ENCODE measurements at places on chromosomes 7 and 10. TPM values are rescaled to one million over a fixed set of nuclear protein-coding genes. Genes with fewer than 3 reads are reported as not detected.

DNA sequence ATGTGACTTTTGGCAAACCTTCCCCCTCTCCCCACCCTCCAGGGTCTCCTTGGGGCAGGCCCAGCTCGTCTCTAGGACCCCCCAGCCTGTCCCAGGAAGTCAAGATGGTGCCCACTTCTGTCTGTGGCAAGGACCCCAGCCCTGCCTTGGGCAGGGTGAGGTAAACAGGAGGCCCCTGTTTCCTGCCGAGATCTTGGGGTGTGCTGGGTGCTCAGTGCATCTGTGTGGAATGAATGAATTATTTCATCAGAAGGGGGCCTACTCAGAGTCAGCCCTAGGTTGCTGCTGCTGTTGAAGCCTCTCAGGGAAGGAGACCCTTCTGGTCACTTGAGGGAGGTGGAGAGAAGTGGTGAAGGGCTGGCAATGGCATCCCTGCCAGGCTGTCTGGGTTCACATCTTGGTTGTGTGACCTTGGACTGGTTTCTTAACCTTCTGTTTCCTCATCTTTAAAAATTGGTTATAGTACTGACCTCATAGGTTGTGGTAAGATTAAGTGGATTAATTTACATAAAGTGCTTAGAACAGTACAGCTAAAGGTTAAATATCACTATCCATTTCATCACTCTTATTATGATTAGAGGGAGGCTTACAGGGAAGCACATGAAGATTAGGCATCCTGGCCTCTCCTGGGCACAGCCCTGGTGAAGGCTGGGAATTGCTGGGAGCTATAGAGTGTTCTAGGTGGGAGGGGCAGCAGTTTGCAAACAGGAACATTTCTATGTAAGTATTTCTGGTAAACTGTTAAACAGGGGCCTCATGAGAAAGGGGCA is 67.7 kb downstream of the ZMIZ1 start:
- no peaks in the 10 kb centered on the region for H3K36me3 ChIP-seq
- peak overlapping the region; percentile 83 for H3K27ac ChIP-seq
- no peaks in the 10 kb centered on the region for H3K27me3 ChIP-seq
- peaks cover 47% of the 10 kb centered on the region for H3K4me1 ChIP-seq
- no peak for DNase-seq
- no peak overlapping the region for H3K4me3 ChIP-seq

DNA sequence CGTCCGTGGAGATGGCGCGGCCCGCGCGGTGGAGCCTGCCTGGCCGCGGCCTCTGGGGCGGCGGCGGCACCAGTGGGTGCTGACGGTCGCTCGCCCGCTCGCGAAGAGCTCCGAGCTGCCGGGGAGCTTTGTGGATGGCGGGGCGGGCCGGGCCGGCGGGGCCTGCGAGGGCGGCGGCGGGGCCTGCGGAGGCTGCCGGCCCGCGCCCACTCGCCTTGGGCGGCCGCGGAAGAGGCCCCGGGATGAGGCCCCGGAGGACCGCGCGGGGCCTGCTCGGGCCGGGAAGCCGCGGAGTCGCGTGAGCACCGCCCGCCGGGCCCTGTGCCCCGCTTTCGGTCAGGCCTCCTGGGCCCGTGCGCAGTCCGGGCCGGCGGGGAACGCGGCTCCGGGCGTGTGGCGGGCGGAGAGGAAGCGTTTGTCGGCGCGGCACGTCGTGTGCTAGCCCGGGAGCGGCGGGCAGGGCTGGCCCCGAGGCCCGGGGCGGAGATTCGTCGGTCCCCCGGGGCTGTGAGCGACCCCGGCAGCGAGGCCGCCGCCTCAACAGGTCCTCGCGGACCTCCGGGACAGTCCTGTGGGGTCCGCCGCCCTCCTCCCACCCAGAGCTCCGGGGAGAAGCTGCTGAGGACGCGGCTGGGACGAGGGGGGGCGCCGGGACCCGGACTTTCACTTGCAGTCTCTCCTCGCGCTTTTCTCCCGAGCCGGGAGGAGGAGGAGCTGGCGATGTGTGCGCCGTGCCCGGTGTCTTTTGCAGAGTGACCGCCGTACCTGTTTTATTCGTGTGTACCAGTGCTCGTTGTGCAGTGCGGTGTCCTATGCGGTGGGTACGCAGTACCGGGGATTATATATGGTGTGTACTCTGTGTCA is 578 bp downstream of the ZMYND11 start:
- H3K36me3 ChIP-seq, result no peaks in the 10 kb centered on the region
- H3K27me3 ChIP-seq, result no peaks in the 10 kb centered on the region
- H3K4me1 ChIP-seq, result peaks cover 7% of the 10 kb centered on the region

- H3K27me3 ChIP-seq, result no peaks in the 10 kb centered on the region
- no peak for DNase-seq
- H3K4me3 ChIP-seq, result no peak overlapping the region
These were observed 45.9 kb upstream of the PAPSS2 start for GRCh38 chr10:87613751-87614150.

- H3K36me3 ChIP-seq, result no peaks in the 10 kb centered on the region
- no peak for DNase-seq
- no peak overlapping the region for H3K4me3 ChIP-seq
- H3K4me1 ChIP-seq, result no peaks in the 10 kb centered on the region
- H3K27ac ChIP-seq, result no peak overlapping the region
These were observed 19.8 kb upstream of the TBL2 start for GRCh38 chr7:73597978-73598782.

GRCh38 chr7:76423666-76424412 is 911 bp upstream of the ZP3 start:
- H3K4me1 ChIP-seq, result no peaks in the 10 kb centered on the region
- H3K36me3 ChIP-seq, result no peaks in the 10 kb centered on the region

DNA sequence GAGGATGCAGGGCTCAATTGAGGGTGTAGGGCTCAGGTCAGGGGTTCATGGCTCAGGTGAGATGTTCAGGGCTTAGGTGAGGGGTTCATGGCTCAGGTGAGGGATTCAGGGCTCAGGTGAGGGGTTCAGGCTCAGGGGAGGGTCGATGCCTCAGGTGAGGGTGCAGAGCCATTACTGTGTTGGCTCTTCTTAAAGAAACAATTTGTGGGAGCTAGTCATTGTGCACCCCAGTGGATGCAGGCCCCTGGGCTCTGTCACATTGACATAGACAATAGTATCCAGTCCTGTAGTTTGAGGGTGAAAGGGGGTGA is 86.7 kb downstream of the ADCY1 start:
- H3K36me3 ChIP-seq, result no peaks in the 10 kb centered on the region
- H3K4me3 ChIP-seq, result no peak overlapping the region
- no peak overlapping the region for H3K27ac ChIP-seq
- DNase-seq, result no peak
- no peaks in the 10 kb centered on the region for H3K4me1 ChIP-seq

- no peaks in the 10 kb centered on the region for H3K36me3 ChIP-seq
- H3K4me1 ChIP-seq, result peaks cover 54% of the 10 kb centered on the region
- no peak overlapping the region for H3K27ac ChIP-seq
- no peak overlapping the region for H3K4me3 ChIP-seq
- no peaks in the 10 kb centered on the region for H3K27me3 ChIP-seq
These were observed 165.7 kb downstream of the ELMO1 start for GRCh38 chr7:37282927-37283326.

DNA sequence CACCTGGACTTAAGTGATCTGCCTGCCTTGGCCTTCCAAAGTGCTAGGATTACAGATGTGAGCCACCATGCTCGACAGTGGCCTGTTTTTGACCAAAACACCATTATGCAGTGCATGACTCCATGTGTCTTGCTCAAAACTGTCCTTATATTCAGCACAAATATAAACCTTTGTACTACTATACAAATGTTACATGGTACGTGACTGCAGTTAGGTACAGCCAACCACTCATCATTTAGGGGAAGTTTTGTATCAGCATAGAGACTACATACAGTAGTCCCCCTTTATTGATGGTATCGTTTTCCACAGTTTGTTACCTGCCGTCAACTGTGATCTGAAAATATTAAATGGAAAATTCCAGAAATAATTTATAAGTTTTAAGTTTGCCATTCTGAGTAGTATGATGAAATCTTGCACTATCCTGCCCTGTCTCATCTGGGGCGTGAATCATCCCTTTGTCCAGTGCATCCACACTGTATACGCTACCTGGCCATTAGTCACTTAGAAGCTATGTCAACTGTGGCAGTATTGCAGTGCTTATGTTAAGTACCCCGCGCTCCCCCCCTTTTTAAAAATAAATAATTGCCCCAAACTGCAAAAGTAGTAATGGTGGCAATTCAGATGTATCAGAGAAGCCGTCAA is 23.3 kb upstream of the ZNF282 start:
- no peaks in the 10 kb centered on the region for H3K4me1 ChIP-seq
- DNase-seq, result no peak
- peaks cover 93% of the 10 kb centered on the region for H3K36me3 ChIP-seq

- no peaks in the 10 kb centered on the region for H3K36me3 ChIP-seq
- H3K27me3 ChIP-seq, result peaks cover 68% of the 10 kb centered on the region
- no peak overlapping the region for H3K4me3 ChIP-seq
- H3K27ac ChIP-seq, result no peak overlapping the region
These were observed 14.6 kb downstream of the TWIST1 start for GRCh38 chr7:19102884-19103283.

DNA sequence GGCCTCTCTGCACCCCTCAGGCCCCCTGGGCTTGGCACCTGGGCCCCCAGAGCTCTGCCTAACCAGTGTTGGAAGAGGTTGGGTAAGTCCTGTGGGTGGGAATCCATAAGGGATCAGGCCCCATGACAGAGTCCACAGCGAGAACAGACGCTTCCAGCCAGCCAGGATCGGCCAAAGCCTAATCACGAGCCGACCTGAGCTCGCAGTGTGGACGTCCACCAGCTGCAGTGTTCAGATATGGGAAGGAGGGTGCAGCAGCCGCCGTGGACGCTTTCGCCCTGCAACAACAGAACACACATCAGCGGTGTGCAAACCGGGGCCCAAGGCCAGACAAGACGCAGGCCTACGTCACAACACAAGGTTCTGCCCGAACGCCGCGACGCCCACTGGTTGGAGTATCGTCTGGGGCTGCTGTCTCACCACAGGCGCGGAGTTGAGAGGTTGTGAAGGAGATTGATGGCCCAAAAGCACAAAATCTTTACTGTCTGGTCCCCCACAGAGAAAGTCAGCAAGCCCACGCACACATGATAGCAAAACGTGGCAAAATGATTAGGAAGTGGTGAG is 102.1 kb downstream of the FOXL3 start:
- H3K4me3 ChIP-seq, result no peak overlapping the region
- no peak overlapping the region for H3K27ac ChIP-seq
- no peaks in the 10 kb centered on the region for H3K36me3 ChIP-seq
- no peaks in the 10 kb centered on the region for H3K27me3 ChIP-seq

ANKRD30A gene
- total RNA-seq, result not detected

PTPN12 gene
- 42.0 TPM for total RNA-seq

OPN1SW gene
- not detected for total RNA-seq

GIMAP6 gene
- total RNA-seq, result 22.3 TPM

SKIDA1 gene
- total RNA-seq, result 3.1 TPM

Measured in heart left ventricle (tissue), 16 donors.